Stimulated activated naive CD8-positive, alpha-beta T cell treated with anti-CD3 and anti-CD28 coated beads, Interleukin-15, Interleukin-2, amounts not matched to agents 100 U/mL and 50 U/mL, for 24 hours (primary cell): ENCODE measurements at places on chromosomes 5 and 9.
A peak's percentile ranks its signal among the peaks of the same experiment; 100 is the strongest.

- DNase-seq = no peak
Observed at GRCh38 chr9:119544492-119544891, 175.3 kb upstream of the BRINP1 start.

DNA sequence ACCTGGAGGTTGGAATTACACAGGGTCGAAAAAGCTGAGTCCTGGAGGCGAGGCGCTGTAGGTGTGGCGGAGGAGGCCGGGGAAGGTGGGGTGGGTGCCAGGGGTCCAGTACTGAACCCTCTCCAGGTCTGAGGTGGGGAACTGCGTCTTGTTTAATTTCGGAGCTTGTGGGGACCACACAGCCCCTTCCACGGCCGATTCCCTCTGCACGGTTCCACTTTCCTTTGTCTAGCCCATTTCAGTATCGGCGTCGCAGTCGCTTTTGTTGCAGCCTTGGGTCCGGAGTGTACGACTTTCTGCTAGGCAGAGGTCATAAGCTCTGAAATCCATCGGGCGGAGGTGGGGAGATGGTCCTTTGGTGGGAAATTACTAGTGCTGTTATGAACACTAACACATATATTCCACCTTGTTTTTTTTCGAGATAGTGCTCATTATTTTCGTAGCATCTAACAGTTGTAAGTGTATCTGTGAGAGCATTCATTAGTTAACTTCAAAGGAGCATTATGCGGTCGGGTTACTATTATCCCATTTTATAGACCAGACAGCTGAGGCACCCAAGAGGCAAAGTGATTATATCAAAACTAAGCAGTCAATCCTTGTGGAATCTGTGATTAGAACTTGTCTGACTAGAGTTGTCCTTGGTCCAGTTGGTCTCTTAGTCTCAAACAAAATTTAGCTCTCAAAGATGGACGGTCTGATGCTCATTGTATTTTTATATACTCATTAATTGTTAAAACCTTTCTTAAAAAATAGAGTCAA, 737 bp downstream of the RNF180 start:
- DNase-seq = no peak

- no peak for DNase-seq
Observed at GRCh38 chr9:129761901-129762369, 9.1 kb upstream of the PTGES start.

DNA sequence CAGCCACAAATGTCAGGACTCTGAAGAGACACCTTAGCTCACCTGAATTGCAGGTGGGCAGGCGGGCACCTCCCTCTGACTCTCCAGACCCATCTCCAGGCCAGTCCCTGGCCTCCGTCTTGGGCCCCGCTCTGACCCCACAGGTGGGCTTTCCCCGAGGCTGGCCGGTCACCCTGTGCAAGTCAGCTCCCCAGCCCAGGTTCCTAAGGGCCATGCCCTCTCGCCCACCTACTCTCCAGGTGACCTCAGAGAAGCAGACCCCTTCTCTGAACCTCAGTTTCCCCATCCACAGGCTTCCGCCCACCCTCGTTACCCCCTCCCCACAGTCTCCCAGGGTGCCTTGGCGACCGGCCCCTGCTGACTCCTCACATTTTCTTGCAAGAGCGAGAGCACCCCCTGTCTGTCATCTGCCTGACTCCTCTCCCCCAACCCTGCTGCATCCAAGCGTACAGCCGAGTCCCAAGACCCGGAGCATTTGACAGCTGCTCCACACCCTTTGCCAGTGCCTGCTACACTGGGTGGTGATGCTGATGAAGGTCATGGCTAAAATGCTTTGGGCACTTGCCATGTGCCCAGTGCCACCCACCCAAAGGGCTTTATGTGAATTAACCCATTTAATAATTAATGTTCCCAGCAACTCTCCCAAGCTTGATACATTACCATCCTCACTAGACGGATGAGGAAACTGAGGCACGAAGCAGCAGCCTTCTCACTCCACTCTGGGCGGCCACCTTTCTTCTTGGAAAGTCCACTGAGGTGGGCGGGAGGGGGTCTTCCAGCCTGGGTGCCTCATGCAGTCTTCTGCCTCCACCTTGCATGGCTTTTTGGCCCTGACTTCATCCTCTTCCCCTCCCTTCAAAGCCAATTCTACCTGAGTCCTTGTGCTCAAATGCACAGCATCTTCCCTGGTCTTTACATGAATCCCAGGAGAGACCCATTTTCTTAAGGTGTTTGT, 51.1 kb upstream of the ORM1 start:
- DNase-seq = peak; percentile 14

DNA sequence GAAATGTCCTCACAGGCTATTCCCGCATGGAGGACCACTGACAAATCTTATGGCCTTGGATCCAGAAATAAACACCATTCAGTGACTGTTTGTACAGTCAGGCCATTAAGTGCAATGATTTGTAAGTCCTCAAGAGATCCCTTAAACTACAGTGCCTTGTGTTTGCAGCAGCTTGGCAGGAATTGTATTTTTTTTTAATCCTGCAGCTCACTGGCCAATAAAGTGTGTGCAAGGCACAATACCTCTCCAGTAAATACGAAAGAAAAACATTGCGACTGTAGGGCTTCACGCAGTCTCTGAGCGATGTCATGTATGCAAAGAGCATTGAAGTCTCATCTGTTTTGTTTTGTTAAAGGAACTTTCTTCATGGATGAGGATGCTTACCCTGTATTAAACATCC, 74.2 kb upstream of the TUSC1 start:
- no peak for DNase-seq

- no peak for DNase-seq
Observed at GRCh38 chr9:127015921-127016512, 101.4 kb downstream of the RALGPS1 start.

DNA sequence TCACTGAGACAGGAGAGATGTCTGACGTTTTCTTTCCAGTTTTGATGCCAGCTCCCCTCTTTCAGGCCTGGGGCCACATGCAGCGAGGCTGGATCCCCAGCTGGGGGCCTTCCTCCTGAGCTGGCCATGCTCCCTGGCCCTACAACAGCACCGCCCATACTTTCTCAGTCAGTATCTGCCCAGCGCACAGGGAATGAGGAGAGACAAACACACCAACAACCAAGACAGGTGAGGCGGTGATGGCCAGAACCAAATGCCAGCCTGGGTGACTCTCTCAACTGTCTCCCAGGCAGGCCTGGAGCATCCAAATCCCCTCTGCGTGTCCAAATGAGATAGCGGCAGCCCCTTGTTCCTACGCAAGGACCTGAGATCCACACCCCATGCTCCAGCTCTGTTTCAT, 109.6 kb downstream of the ROR2 start:
- DNase-seq = no peak

- DNase-seq = no peak
Observed at GRCh38 chr9:34371886-34372466, 4.7 kb downstream of the MYORG start.

DNA sequence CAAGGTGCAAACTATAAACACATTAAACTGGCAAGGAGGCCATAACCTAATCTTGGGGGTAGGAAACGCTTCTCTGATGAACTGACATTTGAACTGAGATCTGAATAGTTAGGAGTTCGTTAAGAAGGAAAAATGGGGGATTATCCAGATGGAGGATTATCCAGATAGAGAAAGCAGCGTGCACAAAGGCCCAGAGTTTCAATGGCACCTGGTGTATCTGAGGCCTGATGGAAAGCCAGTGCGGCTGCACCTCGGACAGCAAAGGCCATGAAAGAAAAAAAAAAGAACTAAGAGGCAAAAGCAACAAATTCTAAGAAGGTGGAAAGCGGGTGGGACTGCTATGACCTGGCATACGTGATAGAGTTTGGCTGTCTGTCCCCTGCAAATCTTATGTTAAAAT, 13.0 kb upstream of the CTNNAL1 start:
- DNase-seq = no peak

- DNase-seq = no peak
Observed at GRCh38 chr5:178476972-178477754, 113.0 kb downstream of the COL23A1 start.

GRCh38 chr5:137037848-137038247, 461.3 kb downstream of the SPOCK1 start:
- DNase-seq = no peak

DNA sequence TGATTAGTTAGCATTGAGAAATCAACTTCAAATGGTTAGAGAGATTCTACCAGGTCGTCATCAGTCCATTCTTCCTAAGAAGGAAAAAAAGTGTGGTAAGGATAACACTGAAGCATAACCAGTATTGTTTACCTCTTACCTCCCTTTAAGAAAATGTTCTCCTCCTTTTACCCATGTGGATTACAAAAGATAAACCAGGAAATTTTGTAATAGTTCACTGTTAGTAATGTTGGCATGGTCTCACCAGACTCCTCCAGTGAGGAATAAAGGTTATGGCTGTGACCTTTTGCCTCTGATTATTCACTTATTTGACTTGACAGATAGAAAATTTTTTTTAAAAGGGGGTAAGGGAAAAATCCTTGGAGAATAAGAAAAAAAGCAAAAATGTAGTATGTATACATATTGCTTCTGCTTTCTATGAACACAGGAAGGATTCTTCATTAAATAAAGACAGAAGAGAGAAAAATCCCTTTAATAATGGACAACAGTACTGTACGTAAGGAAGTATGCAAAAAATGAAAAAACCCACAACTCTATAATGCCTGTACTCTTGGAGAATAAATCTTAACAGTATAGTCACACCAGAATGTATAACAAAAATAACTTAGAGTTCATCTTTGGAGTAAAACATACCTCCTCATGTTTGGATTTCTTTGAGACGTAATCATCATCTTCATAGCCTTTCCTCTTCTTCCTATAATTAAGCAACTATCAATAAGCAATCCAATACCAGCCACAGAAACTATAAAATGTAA, 18.1 kb downstream of the CCNH start:
- DNase-seq = no peak

DNA sequence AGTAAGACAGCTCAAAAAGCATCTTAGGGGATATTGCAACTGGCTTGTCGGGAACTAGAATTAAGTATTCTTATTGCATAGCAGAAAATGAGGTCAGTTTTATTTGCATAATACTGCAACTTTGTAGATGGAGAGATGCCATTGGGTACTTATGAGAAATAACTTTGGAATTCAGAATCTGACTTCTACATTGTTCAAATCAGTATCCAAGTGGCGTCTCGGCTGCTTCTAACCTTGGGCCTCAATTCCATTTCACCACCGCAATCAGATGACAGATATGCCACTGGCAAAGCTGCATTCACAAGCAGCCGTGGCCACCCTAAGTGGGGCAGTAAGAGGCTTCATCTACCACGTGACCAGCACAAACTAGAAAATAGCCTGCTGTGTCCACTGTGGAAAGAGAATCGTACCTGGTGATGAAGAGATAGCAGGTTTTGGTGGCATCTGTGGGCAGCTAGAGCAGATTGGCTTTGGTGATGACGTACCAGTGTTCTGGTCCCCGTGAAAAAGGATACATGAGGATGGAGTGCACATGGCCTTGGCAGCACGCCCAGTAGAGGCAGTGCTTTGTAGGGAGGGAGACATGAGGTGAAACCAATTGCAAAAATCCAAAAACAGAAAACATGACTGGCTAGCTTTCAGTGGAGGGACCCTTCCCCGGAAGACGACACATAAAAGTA, 116.6 kb downstream of the KLHL3 start:
- no peak for DNase-seq

- DNase-seq = no peak
Observed at GRCh38 chr5:121526908-121527307, 324.8 kb upstream of the FTMT start.

GRCh38 chr9:137506702-137507171, 43.5 kb downstream of the PNPLA7 start:
- no peak for DNase-seq

DNA sequence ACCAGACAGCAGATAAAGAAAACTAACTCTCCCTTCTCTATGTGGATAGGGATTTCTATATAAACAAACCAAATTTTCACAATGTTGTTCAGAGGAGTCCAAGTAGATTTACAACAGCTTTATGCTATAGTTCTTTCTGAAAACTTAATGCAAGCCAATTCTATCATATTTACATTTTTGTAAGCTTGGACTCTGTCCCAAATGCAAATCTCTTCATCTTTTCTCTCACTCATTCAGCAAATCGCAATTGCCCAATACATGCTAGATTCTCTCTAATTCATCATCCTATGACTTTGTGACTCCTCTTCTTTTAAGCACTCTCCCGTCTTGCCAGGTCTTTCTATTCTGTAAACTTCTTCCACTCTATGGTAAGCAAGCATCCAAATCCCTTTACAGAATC, 39.1 kb upstream of the UGT3A2 start:
- no peak for DNase-seq

GRCh38 chr5:168318240-168318639, 26.8 kb downstream of the WWC1 start:
- no peak for DNase-seq

GRCh38 chr5:151903243-151903653, 21.4 kb downstream of the GLRA1 start:
- no peak for DNase-seq

GRCh38 chr9:136160995-136161610, 42.4 kb upstream of the TMEM250 start:
- no peak for DNase-seq

DNA sequence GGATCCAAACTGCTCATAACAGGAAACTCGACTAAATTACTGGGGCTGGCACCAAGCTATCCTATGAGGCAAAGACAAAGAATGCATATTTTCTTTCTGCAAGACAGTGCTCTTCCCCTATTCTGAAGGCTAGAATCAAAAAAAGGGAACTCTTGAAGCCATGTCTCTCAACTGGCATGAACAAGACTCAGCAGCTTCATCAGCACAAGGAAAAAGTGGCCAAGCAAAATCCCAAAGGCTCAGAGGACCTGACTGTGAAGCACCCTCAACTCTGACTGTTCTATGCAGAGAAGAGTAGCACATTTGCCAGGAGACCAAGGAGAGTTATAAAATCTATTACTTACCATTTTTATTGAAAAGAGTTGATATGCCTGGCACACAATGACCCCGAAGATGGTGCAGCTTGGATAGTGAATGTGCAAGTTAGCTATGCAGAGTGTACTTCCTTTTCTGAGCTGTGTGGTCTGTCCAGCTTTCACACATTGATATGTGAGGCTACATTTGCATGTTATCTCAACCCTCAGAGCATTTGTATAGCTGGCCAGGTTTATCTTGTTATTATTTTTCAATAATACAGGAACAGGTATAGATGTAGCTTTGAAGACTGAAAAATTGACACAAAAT, 51.0 kb upstream of the FYB1 start:
- DNase-seq = no peak

DNA sequence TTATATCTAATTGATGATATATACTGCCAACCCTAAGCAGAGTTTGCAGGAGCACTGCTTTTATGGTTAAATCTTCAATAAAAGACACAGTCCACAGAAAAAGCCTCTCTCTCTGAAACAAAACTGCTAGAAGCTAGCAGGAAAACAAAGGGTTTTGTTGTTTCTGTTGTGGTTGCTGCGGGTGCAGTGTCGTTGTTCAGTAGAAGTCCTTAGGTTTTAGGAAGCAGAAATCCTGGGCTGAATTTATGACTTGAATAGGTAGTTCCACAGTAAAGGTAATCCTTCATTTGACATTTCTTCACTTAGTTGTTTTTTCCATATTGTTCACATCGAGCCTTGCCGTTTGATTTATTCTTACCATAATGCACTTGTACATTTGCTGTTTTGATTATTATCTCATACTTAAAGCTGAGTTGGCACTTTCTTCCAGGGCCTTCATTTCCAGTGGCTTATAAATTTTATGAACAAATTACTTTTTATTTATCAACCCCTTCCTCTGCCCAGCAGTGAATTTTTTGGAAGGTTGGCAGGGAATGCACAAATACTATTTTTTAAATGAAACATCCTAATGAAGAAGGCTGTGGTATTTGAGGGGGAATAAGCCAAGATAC, 209.6 kb upstream of the SLC30A5 start:
- no peak for DNase-seq
